ENCODE measurements at places on chromosomes 1 and 21.

GRCh38 chr1:53331446-53332185, 3.7 kb upstream of the LRP8 start:
- DNase-seq, result no peak

DNA sequence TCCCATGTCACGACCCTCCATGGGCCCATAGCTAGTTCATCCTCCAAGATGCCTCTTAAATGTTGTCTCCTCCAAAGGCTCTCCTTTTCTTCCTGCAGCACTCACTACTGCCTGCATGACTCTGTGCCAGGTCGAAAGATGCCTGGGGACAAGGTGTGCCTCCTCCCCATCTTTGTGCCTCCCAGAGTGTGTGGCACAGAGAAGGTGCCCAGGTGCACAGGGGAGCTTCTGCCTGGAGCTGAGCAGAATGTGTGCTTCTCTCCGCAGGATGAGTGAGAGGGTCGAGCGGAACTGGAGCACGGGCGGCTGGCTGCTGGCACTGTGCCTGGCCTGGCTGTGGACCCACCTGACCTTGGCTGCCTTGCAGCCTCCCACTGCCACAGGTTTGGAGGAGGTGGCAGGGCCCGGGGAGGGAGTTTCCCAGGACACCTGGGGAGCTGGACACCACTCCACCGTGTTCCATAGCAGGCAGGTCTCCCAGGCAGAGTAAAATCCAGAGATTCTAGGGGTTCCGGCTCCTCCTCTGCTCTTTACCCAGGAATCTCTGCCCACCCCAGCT, 6.9 kb upstream of the PPM1J start:
- no peak for DNase-seq

- no peak for DNase-seq
Measured at GRCh38 chr1:75838079-75838478, 41.4 kb downstream of the MSH4 start.

GRCh38 chr1:1841575-1841995, 49.3 kb downstream of the GNB1 start:
- no peak for DNase-seq

DNA sequence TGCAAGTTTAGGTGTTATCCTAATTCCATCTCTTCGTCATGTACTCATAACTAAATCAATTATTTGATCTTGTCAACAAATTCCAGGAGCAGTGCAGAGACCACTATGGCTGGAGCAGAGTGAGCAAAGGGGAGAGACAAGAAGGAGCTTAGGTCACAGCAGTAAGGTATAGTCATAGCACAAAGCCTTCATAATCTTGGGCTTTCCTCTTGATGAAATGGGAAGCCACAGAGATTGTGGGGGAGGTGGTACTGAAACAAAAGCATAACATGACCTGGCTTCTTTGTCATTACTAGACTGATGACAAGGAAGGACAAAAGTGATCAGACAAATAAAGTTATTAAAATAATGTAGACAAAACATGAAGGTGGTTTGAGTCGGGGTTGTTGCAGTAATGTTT, 60.1 kb upstream of the PTGS2 start:
- no peak for DNase-seq

DNA sequence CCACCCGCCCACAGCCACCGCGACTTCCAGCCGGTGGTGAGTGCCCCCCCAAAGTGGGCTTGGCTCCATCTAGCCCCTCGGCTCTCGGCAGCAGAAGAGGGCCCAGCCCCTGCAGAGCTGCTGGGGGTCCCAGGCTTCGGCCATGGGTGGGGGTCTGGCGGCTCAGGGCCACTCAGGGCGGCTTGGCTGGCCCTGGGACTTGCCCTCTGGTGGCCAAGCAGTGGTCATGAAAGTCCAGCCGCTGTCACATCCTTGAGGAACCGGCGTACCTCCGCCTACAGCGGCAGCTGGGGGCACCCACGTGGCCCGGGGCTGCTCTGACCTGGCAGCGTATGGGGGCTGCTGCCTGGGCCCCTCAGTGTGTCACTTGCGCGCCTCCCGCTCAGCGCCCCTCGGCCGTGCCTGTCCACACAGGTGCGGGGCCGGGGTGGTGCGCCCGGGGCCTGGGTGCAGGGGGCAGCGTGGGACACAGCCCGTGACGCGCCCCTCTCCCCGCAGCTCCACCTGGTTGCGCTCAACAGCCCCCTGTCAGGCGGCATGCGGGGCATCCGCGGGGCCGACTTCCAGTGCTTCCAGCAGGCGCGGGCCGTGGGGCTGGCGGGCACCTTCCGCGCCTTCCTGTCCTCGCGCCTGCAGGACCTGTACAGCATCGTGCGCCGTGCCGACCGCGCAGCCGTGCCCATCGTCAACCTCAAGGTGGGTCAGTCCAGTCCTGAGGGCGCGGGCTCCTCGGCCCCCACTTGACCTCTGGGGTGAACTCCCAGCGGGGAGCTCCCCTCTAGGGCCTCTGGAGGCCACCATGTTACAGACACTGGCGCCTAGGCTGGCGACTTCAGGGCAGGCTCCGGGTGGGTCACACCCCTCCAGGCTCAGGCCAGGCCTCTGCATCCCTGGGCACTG, 32.4 kb downstream of the SLC19A1 start:
- DNase-seq, result no peak

DNA sequence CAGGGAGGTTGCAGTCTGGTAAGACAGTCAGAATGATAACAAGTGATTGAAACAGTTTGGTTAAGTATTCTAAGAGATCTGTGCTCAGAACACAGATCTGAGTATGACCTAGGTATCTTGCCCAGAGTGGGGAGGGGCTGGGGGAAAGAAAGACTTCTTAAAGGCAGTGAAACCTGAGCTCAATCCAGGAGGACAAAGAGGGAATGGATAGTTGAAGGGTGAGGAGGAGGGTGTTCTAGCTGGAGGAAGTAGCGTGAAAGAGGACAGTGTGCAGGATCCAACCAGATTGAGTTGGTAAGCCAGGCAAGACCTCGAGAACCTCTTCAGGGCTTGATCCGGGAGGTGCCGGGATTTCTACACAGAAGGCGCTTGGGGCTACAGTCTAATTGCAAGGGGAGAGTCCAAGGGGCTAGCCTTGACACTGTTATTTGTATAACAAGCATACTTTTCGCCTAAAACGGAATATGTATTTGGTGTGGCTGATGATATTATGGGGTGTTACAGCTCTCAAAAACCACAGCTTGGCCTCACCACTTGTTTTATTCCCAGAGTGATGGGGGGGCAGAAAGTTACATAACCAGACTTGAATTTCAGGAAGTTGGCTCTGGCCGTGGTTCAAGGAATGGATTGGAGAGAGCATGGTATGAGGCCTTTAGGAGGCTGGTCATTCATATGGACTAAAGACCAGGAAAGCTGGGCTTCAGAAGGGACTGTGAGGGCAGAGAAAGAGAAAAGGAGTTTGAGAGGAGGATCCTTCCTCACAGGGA, 19.1 kb downstream of the RCSD1 start:
- DNase-seq, result no peak

GRCh38 chr1:231165371-231165770, 3.5 kb downstream of the TRIM67 start:
- DNase-seq, result no peak

DNA sequence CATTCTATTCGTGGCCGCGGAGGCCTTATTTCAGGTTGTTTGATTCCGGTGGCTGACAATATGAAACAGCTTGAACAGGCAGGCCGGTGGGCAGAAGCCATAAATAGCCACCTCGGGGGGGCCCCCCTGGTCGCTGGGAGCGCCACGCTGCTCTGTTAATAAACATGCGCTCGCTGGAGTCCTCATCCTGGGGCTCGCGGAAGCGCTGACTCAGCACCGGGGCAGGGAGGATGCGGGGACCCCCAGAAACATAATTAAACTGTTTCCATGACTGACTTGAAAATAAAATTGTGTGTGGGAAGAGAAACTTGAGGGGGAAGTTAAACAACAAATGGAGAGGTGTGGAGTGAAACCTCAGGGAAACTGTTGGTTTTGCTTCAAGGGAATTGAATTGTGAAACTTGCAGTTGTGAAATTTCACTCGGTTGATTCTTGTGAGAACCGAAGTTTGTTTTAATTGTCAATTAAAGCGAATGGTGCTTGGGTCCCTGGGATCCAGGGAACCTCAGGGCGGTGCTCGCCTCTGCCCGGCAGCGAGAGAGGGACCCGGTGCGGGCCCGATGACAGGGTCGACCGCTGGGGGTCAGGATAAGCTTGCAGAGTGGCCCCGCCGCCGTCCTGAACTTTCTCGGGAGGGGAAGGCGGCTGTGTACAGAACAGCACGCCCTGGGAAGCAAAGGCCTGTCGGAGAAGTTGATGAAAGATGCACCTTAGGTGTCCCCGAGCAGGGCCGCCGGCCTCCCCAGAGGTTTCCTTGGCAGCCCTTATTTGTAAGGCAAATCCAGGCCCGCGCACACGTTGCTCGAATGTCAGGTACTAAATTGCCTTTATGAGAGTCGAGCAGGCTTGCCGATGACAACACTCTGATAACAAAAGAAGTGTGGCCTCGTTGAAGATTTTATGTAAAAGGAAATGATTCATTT, 176.9 kb upstream of the LMO4 start:
- DNase-seq, result peak; percentile 13

- no peak for DNase-seq
Measured at GRCh38 chr1:202953392-202953791, 4.7 kb downstream of the ADIPOR1 start.

DNA sequence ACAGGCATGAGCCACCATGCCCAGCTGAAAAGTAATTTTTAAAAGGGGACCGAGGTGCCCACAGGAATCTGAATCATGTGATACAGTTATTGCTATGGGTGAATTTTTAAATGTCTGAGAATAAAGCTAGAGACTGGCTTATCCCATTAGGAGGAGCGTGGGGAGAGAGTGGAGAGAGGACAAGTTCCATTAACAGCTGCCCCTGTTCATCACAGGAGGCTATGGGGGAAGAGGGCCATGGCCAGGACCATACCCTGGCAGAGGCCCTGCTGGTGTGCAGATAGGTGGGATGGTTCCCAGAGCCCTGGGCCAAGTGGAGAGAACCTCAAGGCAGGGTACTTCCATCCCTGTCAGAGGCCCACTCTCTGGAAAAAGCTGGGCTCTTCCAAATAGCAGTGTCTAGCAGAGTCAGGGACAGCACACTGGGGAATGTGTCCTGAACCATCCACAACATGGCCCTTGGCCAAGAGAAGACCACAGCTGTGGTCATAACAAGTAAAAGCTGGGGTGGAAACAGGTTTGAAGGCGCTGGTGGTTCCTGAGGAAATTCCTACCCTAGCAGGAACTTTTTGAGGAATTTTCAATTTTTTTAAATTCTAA, 13.7 kb upstream of the ZNF691 start:
- no peak for DNase-seq

DNA sequence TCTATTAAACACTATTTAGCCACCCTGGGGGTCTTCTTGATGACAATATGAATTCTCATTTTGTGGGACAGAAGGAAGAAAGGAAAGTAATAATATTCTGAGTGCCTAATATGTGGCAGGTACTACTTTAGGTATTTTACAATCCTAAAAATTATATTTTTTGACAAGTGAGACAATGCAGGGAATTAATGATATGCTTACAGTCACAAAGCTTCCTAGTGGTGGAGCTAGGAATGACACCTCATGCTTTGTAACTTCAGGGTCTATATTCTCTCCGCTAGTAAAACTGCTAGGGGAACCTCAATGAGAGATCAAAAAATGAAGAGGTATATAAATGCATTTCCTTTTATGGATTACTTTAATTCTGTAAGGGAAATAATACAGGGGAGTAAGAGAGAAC, 44.3 kb downstream of the TPR start:
- no peak for DNase-seq

DNA sequence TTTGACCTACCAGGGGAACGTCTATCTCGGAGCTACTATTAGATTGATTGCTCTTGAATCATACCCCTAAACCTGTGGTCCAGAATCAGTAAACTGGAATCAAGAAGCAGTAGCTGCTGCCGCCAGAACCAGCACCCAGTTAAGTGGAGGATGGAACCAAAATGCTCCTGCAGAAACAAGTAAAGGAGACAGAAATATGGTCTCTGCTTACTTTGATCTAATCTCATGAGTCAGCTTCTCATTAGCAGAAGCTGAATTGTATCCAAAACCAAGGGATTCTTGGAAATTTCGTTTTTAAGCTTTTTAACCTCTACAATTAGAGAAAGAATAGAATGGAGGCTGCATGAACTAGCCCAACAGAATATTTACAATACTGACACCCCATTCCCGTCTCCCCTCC, 42.6 kb upstream of the PIGV start:
- no peak for DNase-seq

GRCh38 chr1:155133799-155134281, 1.8 kb upstream of the SLC50A1 start:
- no peak for DNase-seq

DNA sequence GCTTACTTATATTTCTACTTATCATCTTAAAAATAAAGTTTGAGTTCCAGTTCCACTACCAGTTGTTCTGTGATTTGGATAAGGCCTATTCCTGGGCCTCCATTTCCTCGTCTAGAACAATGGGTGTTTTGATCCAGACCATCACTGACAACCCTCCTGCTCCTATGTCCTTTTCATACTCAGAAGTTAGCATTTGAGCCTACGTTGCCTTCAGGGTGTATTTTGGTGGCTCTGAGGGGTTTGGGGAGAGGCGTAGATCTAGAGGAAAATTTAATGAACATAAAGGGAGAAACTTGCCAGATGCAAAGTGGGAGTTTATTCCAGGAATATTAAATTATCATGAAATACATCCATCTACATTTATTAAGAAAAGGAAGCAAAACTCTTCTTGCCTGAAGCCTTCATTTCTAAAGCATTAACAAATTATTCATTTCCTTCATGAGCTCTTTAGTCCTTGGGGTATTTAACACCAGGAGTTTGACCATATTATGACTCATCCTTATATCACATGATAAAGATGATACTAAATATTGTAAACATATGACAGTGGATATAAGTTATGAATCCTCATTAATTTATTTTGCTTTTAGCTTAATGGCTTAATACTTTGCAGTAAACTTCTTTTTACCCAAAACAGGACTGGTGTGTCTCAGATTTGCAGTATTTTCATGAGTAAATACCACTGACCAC, 47.2 kb upstream of the SYT14 start:
- DNase-seq, result no peak

DNA sequence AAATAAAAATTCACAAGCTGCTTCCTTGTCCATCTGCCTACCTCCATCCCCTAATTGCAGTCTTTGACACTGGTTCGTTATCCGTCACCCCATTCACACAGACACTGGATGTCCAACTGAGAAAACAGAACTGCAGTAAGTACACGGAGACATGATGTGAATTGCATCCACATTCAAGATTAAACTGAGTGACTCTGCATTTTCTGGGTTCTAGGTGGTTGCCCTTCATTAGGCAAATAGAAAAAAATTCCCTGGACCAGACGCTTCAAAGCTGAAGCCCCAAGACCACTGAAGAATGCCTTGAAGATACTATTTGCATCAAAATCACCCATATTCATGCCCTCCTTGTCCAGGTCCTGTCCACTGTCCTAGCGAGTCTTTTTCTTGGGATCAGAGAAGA, 7.9 kb upstream of the ALG6 start:
- no peak for DNase-seq

GRCh38 chr1:47418681-47419325, 2.7 kb downstream of the FOXE3 start:
- DNase-seq, result no peak

DNA sequence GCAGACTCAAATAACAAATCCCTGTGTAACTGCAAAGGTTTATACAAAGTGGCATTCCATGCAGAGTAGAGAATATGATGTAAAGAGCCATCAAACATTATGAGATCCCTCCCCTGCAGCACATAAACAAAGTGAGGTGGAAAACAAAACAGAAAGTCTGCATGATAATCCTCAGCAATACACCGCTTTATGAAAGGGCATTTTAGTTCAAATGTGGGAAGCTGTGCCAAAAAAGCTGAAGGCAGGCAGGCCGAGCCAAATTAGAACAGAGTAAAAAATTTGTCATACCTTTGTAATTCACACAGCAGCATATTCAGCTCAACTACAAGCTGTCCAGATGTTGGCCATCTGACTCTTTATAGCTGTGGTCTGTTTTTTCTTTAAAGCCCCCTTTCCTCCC, 113.5 kb downstream of the LHX9 start:
- no peak for DNase-seq
